ENCODE measurements at places on chromosomes 5 and 9.
A peak's percentile ranks its signal among the peaks of the same experiment; 100 is the strongest.

DNA sequence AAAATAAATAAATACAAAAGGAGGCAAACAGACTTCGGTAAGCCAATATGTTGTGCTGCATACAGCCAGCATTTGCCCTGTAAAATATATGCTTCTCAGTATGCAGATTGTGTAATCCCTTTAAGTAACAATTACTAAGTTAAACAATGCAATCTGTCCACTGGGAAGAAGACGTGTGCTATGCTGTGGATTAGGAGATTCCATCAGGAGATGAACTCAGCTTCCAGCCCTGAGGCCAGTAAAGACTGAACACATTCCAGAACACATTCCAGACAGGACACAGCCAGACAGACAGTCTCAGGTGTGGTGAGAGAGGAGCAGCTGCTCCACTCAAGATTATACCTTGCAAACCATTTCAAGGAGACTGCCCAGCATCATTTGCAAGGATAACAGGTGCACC is 97.8 kb downstream of the MPDZ start:
- DNase-seq = no peak

- no peak for DNase-seq
Observed at GRCh38 chr5:139733698-139734538, 61.7 kb upstream of the PSD2 start.

GRCh38 chr5:158563760-158564390 is 535.8 kb downstream of the EBF1 start:
- no peak for DNase-seq

DNA sequence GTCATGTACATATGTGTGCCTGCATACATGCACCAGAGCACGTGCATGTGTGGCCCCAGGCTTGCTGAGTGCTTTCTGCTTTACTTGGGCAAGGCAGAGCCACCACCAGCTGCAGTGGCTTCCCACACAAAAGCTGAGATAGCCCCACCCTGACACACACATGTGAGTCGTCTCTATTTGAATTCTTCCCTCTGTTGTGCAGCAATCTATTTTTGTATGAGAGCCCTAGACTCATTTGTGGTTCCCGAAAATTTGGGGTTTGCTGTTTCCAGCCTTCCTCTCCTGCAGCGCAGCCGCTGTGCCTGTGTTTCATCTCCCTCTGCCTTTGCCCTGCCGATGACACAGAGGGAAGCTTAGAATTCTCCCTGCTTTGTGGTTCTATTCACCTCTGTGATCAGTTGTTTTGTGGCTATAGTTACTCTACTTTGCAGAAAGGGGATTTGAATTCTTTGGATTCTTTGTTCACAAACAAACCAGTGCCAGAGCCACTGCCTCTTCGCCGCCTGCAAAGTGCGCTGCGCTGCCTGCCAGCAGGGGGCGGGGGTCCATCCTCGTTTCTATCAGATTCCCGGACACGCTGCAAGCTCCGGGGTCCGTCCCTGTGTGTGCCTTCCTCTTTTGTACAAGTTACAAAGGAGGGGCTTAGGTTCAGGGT is 95.8 kb upstream of the DAP start:
- peak; percentile 10 for DNase-seq

- DNase-seq = peak; percentile 8
Observed at GRCh38 chr5:151772029-151772845, 483 bp downstream of the G3BP1 start.

- no peak for DNase-seq
Observed at GRCh38 chr5:142222225-142222865, 102.5 kb downstream of the SPRY4 start.

- DNase-seq = no peak
Observed at GRCh38 chr5:107195890-107196395, 474.8 kb downstream of the EFNA5 start.

DNA sequence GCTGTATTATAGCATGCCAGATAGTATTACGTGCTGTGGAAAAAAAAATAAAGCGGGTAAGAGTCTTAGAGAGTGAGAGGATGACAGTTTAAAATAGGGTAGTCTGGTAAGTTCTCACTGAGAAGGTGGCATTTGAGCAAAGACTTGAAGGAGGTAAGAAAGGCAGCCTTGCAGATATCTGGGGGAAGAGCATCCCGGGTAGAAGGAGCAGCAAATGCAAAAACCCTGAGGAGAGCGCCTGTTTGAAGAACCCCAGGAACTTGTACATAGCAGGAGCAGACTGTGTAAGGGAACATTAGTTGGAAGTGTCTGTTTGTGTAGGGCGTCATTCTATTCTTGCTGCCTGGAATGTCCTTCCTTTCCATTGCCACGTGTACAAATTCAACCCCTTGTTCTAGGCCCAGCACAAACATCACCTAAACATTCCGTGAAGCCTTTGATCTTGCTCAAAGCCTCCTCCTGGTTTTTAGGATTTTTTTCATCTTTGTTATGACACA is 2.6 kb downstream of the AP3S1 start:
- no peak for DNase-seq

- DNase-seq = no peak
Observed at GRCh38 chr9:83034026-83034425, 28.9 kb downstream of the RASEF start.

- no peak for DNase-seq
Observed at GRCh38 chr9:136942112-136942880, 2.2 kb downstream of the FBXW5 start.

DNA sequence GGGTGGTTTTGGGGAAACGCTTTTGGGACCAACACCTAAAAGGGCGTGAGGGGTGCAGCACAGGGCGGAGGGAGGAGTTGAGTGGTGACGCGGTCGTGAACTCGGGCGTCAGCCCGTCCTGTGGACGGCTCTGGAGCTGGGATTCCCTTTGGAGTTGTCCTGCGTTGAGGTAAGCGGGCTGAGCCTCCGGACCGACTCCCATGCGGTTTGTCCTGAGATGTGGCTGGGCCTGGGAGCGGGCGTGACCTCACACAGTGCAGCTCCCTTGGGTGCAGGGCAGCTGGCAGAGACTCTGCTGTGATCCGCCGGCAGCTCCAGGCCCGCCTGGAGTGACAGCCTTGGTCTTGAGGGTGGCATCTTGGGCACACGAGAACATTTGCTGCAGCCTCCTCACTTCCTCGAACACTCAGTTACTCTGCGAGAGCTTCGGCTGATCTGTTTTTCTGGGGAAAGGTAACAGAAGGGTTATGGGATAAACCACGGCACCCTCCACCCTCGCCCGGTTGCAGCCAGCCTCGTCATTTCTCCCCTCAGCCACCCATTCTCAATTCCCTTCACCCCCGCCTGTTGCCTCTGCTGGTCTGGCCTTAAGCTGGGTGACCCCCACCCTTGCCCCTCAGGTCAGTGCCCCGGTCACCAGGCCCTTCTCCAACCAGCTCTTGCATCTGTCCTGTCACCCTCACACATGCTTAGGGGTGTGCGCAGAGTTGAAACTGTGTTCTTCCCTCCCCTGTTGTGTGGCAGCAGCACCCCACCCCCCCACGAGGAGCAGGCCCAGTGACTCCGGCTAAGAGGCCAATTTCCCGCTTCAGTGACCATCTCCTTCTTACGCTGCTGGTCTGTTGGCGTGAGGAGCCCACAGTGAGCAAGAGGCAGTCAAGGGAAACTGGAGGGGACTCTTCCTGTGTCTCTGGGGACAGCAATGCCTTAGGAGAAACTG is 94.2 kb upstream of the COL5A1 start:
- DNase-seq = no peak

DNA sequence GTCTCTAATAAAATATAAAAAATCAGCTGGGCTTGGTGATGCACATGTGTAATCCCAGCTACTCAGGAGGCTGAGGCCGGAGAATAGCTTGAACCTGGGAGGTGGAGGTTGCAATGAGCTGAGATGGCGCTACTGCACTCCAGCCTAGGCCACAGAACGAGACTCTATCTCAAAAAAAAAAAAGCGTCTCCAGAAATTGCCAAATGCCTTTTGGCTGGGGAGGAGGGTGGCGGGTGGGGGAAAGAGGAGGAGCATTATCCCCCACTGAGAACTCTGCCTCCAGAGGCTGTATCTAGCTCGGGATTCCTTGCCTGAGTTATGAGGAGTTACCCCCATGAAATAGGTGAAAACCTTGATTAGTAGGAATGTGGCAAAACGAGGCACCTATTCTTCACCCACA is 4.8 kb downstream of the ROPN1L start:
- DNase-seq = no peak

DNA sequence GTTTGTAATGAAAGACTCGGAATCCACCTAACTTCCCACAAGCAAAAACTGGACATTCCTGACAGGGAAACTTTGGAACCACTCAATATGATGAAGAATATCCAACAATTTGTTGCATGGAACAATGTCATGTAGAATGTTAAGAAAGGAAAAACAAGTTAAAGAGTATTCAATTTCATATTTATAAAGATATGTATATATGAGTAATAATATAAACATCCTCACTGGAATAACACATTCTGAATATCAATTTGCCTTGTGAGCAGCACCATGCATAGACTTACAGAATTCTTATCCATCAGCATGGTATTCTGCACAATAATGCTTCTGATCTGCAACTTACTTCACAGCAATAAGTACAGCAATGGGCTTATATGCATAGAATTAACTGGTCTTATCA is 650.3 kb downstream of the SEMA5A start:
- no peak for DNase-seq

DNA sequence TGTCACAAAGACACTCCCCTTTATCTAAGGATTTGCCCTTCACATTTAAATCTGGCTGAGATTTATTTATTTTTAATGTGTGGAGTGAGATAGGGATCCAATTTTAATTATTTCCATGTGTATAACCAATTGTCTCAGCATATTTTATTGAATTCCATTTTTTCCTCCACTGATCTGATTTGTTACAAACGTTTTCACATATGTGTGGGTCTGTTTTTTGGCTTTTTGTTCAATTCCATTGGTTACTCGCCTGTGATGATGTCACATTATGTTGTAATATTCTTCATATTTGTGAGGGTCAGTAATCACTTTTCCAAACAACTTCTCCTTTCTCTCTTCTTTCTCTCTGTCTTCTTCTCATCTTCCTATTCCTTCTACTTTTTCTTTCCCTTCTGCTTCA is 278.3 kb upstream of the RFX3 start:
- DNase-seq = no peak

- no peak for DNase-seq
Observed at GRCh38 chr9:70554881-70555280, 140.4 kb upstream of the KLF9 start.

DNA sequence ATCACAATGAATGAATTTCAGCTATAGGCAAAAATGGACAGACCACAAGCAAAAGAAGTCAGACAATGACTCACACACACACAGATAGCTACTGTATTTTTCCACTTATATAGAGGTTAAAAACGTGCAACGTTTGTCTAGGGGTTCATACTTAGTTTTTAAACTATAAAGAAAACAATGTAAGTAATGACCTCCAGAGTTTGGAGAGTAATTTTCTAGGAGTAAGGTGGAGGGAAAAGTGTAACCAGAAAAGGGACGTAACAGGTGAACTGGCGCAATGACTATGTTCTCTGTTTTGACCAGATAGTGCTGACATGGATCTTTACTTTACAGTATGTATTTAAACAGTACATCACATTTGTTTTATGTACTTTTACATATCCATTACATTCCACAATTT is 51.1 kb downstream of the FNIP1 start:
- no peak for DNase-seq

DNA sequence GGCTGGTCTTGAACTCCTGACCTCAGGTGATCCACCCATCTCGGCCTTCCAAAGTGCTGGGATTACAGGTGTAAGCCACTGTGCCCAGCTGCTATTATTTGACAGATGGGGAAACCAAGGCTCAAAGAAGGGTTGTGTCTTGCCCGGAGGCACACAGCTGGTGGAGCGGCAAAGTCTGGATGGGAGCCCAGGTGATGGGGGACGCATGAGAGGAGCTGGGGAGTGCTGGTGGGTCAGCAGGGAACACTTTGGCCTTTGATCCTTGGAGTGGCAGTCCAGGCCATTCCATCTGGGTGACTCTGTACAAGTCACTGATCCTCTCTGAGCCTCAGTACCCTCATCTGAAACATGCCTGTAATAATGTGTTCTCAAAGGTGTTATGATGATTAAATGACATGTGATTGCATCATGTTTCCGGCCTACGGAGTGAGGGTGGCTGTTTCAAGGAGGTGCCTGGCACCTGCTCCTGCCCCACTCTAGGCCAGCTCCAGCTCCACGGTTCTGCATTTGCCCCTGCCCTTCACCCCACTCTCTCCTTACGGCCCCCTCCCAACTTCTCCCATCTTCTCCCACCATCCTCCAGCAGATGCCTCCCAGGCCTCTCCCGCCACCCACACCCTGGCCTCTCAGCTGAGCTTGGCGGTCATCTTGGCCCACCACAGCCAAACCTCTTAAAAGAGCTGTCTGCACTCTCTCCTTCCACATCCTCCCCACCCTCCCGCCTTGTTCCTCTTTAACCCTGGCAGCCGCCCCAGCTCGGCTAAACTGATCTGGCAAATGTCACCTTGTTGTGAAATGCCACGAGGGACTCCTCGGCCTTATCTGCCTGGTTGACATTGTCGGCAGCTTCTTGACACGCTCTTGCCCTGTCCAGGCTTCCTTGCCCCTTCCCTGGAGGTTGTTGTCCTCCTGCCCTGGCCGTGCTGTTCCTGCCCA is 5.5 kb upstream of the DBN1 start:
- no peak for DNase-seq

DNA sequence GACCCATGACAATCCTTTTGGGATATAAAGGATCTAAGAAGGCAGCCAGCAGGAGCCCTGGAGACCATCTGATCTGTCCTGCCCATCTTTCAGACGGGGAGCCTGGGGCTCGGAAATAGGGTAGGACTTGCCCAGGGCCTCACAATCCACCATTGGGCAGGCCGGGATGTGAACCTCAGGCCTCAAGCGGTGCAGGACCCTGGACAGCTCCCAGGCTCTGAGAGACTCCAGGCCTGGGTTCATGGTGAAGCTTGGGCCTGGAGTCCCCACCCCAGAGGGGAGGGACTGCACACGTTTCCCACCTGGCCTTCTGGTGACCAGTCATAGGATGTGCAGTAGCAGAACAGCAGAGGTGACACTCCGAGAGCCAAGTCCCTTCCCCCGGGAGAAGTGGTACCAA is 36.6 kb upstream of the RAPGEF1 start:
- no peak for DNase-seq

GRCh38 chr5:151388960-151389359 is 41.6 kb upstream of the SLC36A2 start:
- DNase-seq = no peak

DNA sequence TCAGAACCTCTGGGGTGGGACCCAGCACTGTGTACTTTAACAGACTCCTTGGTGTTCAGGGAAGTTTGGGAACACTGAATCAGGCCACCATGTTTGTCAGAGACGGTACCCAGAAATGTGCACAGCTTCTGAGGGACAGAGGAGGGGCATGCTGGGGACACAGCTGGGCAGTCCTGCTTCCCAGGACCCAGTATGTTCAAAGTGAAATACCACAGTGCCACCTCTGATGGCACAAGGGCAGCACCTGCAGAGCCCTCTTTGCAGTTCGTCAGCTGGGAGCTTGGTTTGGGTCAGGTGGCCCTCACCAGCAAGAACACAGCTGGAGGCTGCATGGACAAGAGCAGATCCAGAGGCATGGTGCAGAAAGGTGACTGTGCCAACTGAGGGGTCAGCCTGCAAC is 51.2 kb downstream of the NDST1 start:
- no peak for DNase-seq

Data from stimulated activated CD4-positive, alpha-beta T cell treated with anti-CD3 and anti-CD28 coated beads, Interleukin-15, amount 100 ng/mL, for 1 hour (primary cell).